ENCODE measurements at places on chromosomes 16 and 17.

DNA sequence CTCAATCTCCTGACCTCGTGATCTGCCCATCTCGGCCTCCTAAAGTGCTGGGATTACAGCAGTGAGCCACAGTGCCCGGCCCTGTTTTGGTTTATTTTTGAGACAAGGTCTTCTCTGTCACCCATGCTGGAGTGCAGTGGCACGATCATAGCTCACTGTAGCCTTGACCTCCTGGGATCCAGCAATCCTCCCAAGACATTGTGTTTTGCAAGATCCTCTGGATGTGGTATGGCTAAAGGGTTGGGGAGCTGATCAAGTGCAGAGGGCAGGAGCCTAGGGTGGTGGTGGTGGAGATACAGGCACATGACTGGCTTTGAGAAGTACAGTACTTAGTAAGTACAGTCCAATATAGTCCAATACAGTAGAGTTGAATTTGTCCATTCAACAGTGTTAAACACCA, 16.6 kb upstream of the TNS4 start:
- no peak for DNase-seq

GRCh38 chr17:39939588-39940419, 12.3 kb downstream of the LRRC3C start:
- peak; percentile 47 for DNase-seq

GRCh38 chr16:15897834-15898254, 9.4 kb upstream of the CEP20 start:
- DNase-seq: peak; percentile 60

GRCh38 chr17:35801583-35802224, 6.3 kb upstream of the MMP28 start:
- DNase-seq: peak; percentile 56

DNA sequence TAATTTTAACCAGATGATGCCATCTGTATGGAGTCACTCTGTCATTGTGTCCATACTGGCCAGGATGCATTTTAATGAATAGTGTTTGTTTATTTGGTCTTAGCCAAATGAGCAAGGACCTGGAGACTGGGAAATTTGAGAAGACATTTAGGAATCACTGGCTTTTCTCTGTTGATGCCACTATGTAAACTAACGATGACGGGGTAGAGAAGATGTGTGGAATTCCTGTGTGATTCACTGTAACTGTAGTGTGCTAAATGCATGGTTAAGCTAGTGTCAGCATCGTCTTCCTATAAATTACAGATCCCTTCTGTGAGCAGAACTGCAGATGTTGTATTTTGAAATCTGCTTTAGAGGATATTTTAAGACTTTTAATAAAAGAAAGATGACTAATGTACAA, 66.6 kb downstream of the NOS2 start:
- DNase-seq: no peak

DNA sequence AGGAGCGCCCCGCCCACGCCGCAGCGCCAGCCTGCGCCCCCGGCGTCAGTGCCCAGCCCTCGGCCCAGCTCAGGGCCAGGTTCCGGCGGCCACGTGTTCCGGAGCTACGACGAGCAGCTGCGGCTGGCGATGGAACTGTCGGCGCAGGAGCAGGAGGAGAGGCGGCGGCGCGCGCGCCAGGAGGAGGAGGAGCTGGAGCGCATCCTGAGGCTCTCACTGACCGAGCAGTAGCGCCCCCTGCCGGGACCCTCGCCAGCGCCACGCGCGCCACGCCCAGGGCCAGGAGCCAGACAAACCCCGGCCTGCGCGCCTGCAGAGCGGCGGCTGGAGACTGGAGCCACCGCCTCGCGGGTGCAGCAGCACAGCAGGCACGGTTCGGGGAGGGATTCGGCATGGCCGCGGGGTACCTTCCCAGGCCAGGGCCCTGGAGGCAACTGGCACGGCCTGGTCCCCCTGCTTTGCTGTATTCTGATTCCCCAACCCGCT, 9.3 kb downstream of the CORO6 start:
- peak; percentile 94 for DNase-seq

GRCh38 chr16:31367853-31368252, 12.9 kb downstream of the ITGAX start:
- peak; percentile 79 for DNase-seq

DNA sequence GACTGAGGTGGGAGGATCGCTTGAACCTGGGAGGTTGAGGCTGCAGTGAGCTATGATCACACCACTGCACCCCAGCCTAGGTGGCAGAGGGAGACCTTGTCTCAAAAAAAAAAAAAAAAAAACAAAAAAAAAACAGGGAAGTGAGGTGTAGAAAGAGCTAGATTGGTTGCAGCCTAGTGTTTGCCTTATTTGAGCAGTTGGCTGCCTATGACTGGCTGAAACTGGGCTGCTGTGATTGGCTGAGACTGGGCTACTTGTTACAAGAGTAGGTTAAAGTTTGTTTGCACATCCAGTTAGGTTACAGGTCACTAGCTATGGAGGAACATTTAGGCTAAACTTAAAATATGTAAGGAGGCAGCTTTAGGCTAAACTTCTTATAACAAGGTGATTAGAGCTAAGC, 5.7 kb downstream of the DHRS7B start:
- no peak for DNase-seq

DNA sequence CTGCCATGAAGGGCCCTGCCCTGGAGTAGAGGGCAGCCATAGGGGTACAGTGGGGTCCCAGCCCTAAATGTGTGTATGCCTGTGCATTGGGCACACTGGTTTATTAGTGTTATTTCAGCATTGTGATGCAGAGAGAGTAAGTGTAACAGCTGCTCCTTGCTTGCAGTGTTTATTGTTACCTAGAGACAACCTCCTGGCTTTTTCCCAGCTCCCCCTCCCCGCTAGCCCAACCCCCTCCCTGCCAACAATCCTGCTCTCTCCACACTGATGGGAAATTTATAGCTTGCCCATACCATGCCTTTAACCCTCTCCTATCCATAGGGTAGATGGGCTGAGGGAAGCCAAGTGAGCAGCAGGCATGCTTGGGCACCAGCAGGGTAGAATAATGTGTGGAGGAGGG, 51.3 kb downstream of the NEUROD2 start:
- no peak for DNase-seq

DNA sequence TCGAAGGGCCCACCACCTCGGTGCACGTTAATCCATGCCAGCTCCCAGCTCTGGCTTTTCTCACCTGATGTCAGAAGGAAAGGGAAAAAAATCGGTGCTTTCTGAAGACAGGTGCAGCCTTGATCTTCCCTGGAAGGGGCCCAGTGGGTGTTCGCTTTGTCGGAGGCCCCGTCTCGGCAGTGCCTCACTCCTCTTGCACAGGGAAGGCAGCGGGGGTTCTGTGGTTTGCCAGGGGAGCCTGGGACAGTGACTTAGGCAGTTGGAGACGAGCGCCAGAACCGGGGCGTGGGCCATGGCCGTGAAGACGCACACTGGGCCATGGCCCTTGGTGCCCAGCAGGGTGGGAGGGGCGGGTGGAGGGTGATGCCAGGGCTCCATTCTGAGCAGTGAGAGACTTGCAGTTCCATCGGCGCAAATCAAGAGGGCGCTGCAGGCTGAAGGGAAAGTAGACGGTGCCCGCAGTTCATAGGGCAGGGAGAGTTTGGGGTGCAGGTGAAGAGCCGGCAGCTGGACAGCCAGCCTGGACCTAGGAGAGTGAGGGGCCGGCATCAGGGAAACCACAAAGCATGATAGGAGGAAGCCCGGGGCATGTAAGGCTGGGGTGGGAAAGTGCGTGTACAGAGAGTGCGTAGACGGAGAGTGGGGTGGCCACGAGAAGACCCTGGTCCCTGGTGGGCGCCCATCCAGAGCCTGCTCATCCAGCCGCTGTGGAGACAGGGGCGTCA, 101.3 kb upstream of the CHMP6 start:
- DNase-seq: no peak

All from suppressor macrophage (primary cell).